Stimulated activated CD4-positive, alpha-beta T cell treated with anti-CD3 and anti-CD28 coated beads, TNF-alpha, amount 100 ng/mL, for 1 hour (primary cell): ENCODE measurements at places on chromosomes 3 and 15.

GRCh38 chr3:8353364-8353763, 148.3 kb upstream of the LMCD1 start:
- no peak for DNase-seq

DNA sequence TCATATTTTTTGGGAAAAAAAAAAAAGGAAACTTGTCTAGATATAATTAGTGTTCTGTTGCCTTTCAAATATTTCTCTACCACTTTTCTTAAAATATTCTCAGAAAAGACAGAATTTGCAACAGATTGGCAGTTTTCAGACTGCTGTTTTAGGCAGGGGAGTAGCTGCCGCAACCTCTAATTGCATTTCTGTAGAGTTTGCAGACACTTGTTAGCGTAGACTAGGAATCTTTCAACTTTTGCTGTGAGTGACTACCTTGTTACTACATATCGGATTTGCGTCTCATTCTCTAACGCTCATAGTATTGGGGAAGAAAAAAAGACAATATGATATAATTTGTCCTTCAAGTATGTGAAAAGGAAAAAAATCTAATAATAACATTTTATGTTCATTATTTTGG, 10.7 kb downstream of the TGFBR2 start:
- no peak for DNase-seq

- no peak for DNase-seq
These were observed 292.6 kb downstream of the LRRC3B start for GRCh38 chr3:26915208-26915607.

DNA sequence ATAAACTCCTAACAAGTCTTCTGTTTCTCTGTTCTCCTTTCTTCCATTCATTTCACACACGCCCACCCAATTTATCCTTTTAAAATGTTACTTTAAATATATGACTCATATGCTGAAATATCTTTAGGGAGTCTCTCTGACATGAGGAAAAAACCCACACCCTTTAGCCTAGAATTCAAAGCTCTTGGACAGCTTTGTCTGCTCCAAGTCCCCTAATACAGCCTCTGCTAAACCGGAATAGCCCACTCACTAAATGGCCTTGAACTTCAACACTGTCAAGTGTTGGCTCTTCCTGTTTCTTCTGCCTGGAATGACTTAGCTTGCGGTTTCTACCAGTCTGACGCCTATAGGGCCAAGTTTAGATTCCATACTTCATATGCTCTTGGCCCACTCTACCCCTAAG, 3.3 kb upstream of the CD96 start:
- DNase-seq, result no peak

GRCh38 chr15:47516558-47516957, 200.7 kb upstream of the SEMA6D start:
- no peak for DNase-seq

GRCh38 chr15:67809866-67810265, 15.4 kb upstream of the SKOR1 start:
- no peak for DNase-seq

DNA sequence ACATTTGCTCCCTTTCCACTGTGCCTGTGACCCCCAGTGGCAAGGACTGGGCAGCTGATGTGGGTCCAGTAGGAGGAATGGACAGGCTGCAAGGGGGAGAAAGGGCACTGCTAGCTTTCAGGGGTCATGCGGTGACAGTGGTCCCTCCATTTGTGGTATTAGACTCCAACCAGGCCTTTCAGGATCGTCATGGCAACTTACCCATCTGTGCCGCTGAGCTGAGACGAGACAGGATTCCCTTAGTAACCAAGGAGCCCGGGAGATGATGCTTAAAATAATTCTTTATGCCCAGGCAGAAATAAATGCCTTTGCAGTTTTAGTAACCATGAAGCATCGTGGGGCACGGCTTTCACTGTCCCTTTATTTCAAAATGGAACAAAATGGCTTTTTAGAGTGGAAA, 15.9 kb upstream of the MRPL3 start:
- no peak for DNase-seq

GRCh38 chr15:51401872-51402517, 60.5 kb downstream of the GLDN start:
- DNase-seq, result no peak

- no peak for DNase-seq
These were observed 16.6 kb upstream of the LRRK1 start for GRCh38 chr15:100902436-100903167.

- no peak for DNase-seq
These were observed 1.4 kb downstream of the PDZRN3 start for GRCh38 chr3:73623346-73623745.

DNA sequence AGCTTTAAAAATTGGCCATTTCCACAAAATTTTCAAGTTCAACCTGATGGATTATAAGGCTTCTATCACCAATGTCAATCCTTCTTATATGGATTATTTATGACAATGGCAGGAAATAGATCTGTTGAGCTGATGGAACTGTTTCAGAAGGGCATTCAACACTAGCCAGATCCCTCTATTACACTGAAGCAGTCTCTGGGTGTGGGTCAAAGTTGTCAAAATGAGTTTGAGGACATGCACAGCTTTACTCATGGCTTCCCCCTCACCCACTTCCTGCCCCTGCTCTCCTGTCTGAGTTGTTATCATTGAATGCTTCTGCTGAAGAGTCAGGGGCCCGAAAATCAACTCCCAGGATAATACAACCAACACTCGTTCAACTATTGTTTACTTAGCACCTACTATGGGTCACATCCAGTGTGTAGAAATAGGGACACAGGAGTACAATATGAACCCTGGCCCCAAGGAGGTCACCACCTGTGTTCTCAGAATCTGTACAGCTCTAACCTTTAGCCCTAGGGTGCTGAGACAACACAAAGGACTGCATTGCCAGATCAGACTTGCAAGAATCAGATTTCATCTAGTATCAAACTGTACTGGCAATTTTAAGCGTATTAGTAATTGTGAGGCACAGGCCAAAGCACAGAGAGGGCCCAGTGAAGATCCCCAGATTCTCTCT, 41.7 kb upstream of the FAM3D start:
- no peak for DNase-seq

DNA sequence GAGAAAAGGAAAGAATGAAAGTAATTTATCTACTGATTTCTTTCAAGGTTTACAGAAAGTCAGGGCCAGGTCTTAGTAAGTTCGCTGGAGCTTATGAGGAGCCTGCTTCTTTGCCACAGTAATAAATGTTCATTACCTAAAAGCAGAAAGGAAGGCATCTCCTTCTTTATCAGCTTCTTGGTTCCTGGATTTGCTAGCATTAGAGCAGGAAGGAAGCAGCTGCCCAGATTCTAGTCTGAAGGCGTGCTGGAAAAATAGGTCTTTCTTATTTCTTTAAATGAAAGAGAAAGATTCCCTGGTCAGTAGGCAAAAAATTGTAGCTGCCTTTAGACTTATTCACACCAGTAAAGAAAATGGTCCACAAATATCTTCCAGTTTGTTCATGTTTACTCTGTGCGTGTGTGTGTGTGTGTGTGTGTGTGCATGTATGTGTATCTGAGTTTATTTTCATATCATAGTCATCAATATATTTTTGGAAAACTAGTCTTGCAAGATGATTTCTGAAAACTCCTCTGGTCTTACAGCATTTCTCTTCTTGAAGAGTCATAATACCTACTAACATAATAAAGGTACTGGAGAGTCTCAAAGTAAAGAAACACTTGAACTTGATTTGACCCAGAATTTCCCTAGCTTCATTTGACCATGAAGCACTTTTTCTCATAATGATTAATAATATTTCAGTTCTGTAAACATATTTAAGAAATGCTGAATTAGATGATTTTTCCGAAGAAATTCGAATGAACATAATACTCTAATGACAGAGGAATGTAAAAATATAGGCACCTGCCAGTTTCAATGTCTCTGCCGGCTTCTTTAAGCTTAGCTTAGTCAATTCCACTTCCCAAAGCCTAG, 255.3 kb upstream of the ZPLD1 start:
- DNase-seq, result no peak

- no peak for DNase-seq
These were observed 35.8 kb upstream of the SLC24A5 start for GRCh38 chr15:48084759-48085590.

- DNase-seq, result no peak
These were observed 673.4 kb downstream of the MECOM start for GRCh38 chr3:168990134-168990533.

DNA sequence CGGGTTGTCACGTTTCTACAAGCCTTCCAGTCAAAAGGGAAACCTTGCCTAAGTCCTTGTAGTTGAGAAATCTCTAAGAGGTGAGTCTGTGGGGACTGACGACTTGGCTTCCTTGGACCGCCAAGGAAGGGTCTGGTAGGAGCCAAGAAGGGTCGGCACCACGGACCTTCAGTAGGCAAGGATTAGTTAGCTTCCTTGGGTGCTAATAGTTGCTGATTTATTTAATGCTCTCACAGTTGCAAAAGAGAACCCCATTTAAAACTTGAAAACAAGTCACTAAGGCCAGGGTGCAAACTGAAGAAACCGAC, 361 bp upstream of the LCMT2 start:
- no peak for DNase-seq

DNA sequence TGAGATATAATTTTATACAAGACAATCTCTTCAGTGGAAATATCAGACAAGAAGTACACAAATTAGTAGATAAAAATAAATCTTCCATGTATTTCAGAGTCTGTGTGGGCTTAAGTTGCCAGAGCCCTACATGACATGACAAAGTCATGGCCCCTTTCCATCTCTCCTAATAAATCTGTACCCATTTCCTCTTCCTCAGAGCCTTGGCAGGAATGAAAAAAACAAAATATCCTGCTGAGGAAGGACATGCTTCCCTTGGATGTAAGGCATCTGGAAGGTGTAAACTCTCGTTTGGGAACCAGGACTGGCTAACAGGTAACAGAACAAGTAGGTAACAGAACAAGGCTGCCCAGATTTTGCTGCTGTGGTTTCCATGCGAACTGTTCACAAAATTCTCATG, 148.1 kb downstream of the SNRK start:
- no peak for DNase-seq

GRCh38 chr15:60047701-60048100, 43.6 kb downstream of the FOXB1 start:
- no peak for DNase-seq

GRCh38 chr3:148077318-148077923, 620.3 kb upstream of the AGTR1 start:
- no peak for DNase-seq

- DNase-seq, result no peak
These were observed 230.9 kb upstream of the RORA start for GRCh38 chr15:61459785-61460707.

- no peak for DNase-seq
These were observed 6.8 kb downstream of the SOX14 start for GRCh38 chr3:137770835-137771399.

DNA sequence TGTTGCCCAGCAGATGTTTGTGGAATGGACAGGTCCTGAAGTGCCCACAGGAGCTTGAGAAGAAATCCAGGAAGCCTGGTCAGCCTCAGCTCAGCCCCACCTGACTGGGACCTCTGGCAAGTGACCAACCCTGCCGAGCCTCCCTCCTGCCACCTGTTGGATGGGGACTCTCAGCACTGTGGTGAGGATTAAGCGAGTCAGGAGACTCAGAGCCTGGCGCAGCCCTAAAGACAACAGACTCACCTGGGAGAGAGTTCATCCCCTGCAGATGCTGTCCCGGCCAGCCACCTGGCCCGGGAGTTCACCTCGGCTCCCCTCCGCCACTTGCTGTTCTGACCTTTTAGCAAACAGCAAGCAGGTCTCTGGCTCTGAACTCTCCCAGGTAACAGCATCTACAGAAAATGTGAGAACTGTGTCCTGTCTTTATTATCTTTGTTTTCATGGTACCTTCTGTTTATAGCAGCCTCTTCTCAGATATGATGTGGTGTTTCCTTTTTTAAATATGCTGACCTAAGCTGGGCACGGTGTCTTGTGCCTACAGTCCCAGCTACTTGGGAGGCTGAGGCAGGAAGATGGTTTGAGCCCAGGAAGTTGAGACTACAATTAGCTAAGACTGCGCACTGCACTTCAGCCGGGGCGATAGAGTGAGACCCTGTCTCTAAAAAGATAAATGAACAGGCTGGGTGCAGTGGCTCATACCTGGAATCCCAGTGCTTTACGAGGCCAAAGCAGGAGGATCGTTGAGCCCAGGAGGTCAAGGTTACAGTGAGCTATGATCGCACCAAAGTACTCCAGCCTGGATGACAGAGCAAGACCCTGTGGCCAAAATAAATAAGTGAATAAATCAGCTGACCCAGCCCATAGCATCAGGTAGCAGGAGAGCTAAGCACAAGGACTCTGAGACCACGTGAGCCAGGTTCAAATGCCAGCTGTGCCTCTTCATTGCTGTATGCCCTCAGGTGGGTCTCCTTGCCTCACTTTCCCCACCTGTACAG, 32.4 kb upstream of the SLC6A6 start:
- no peak for DNase-seq

DNA sequence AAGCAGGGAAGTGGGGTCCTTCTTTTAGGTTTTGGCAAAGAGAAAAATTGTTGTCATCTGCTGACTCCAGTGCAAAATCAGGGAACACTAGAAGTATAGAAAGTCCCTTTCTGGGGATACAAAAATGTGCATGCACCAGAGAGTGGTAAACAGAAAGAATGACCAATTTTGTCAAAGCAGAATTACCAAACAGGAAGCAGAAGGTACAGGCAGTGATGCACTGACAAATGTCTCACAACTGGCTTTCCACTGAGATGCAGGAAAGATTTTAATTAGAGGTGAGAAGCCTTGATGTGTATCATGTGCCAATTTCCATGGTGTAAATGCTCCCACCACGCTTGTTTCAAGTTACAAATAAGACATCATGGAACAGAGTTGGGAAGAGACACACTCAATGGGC, 66.0 kb downstream of the TRIM69 start:
- DNase-seq, result no peak

GRCh38 chr3:72261566-72262564, 476.9 kb upstream of the PROK2 start:
- no peak for DNase-seq

DNA sequence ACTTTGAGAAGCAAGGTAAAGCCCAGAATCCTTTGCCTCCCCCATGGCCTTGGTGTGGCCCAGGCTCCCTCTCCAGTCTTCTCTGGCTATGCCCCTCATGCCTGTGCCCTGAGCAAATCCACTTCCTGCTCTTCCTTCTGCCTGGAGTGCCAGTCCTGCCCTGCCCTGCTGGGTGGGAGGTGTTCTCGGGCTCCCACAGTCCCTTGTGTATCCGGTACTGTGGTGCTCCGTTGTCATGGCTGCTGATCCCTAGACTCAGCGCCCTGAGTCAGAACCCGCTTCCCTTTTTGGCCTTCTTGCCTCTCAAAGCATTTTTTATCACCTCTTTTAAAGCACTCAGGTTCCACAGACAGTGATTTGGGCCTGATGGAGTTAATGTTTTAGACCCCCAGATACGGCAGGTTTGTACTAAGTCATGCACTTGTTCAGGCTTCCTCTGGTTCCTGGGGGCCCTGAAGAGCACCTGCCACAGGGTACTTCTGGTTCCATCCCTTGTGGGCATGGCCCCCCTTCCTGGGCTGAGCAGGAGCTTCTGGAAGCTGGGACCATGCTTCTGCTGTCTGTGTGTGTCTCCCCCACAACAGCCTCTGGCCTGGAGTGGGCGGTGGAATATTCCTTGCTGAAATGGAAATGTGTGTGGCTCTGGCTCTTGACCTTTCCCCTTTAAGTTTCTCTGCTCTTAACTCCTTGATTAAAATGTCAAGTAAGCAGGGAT, 29.6 kb upstream of the ADAMTS7 start:
- no peak for DNase-seq
